ENCODE measurements at places on chromosomes 3 and 15.

- no peak for DNase-seq
Measured at GRCh38 chr3:8629151-8630021, 15.2 kb downstream of the SSUH2 start.

DNA sequence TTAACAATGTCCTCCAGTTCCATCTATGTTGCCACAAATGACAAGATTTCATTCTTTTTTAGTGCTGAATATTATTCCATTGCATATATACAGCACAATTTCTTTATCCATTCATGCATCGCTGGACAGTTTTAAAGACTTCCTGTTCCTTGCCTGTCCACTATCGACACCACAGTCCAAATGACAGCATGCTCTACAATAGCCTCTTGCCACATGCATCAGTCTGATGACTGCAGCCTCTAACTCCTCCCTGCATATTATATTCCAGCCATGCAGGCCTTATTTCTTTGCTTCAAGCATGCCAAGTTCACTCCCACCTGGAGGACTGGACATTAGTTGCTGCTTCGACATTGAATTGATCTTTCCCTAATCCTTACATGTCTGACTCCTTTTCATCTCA lies 306.2 kb downstream of the FOXP1 start:
- no peak for DNase-seq

- DNase-seq: no peak
Measured at GRCh38 chr3:69719587-69720122, 19.6 kb upstream of the MITF start.

GRCh38 chr3:10194328-10195071 lies 29.8 kb downstream of the IRAK2 start:
- DNase-seq: no peak

DNA sequence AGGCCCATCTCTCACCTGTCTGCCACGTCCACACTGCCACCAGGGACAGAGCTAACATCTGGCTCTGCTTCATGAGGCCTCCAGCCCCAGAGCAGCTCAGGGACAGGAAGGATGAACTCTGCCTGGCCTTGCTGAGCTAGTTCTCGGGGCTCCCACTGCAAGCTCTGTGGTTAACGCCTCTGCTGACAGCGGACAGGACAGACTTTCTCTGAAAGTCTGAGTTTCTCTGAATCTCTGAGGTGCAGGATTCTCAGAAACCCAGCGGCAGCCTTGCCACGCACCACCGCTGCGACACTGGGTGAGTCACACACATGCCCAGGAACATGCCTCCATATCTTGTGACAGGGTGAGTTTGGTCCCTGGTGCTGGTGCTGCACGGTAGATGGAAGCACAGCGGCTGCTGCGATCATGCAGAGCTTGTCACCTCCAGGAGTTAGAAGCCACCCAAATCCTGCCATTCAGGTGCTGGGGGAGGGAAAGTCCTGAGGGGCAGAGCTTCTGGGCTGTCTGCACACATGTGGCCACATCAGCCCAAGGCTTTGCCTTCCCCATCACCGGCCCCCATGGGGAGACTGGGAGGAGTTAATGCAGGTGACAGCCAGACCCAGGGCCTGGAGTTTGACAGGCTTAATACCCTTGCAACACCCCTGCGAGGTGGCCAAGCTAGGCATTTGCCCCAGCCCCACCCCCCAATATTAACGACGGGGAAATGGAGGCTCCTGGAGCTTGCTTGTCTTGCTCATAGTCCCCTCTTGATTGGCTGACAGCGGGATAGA lies 267.0 kb downstream of the PLCL2 start:
- DNase-seq: peak; percentile 32
